Activated gamma-delta T cell (primary cell): ENCODE measurements at places on chromosomes 13 and 19.

GRCh38 chr13:43872181-43872580 lies 7.4 kb downstream of the CCDC122 start:
- DNase-seq, result no peak

GRCh38 chr13:30100226-30100625 lies 207.1 kb downstream of the KATNAL1 start:
- no peak for DNase-seq

DNA sequence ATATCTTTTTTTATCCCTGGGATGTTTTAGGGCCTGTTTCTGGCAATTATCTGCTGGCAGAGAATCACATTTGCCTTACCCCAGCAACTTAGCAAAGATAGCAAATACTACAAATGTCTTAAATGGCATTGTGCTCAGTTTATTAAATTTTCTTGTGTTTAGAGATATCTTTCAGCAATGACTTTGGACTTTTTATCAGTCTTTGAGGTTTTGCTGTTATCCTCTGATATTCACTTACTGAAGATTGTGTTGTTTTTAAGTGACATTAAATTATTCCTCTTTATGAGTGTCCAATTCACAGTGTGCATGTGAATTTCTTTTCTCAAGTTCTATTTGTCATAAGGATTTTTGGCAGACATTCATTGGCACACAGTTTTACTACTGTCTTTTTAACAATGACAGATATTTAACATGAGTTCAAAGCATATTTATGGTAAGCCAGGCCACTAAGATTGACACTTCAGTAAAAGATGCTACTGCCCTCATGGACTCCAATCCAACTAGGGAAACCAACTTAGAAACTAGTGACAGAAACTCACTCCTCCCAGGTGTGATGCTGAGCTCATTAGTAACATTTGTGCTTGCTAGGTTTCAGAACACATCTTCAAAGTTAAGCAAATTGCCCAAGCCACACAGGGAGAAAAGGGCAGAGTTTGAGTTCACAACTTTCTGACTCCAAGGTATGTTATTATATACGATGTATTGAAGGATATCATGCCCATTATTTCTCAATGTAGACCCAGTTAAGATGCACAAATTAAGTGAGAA lies 481.9 kb downstream of the GPC6 start:
- no peak for DNase-seq

- DNase-seq, result no peak
Measured at GRCh38 chr19:709965-710571, 1.3 kb downstream of the PALM start.

- no peak for DNase-seq
Measured at GRCh38 chr13:51733374-51734298, 70.3 kb downstream of the DHRS12 start.

DNA sequence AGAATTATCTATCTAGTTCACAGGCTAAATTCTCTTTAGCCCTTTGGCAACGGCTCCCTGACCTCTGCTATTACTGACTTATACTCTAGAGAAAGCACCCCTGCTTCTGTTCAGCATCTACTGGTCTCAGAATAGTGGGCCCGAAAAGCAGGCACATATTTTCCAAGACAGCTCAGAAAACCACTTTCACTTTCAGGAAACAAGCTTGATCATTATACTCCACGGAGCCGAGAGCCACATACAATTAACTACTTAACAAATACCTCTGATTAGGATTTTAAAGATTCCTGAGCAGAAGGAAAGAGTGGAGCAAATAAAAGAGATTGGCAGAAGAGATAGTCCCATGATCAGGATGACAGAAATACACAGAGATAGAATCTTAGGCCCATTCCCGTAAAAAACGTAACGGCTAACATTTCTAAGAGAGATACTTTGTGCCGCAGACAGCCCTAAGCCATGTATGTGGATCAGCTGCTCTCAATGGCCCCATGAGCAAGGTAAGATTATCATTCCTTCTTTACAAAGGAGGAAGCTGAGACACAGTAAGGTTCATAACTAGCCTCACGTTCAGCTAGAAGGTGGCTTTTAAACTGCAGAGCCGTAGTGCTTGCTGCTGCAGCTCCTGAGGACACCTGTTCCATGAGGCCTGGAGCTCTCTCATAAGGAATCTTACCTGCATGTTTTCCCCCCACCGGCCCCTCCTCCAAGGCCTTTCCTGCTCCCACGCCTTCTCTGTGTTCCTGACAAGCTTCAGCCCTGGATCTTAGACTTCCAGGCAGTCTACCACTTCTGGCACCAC lies 227.2 kb downstream of the FOXO1 start:
- DNase-seq, result no peak

- DNase-seq, result no peak
Measured at GRCh38 chr13:111275995-111276618, 44.3 kb upstream of the TEX29 start.

DNA sequence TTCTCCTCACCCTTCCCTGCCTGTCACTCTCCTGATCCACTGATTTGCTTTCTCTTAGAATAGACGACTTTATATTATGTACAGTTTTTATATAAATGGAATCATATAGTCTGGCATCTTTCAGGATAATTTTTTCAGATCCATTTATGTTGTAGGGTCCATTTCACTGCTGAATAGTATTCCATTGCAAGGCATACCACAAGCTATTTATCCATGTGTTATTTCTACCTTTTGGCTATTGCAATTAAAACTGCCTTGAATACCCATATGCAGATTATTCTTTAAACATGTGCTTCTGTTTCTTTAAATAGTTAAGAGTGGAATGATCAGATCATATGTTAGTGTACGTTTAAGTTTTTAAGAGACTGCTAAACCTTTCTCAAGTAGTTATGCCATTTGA lies 17.8 kb upstream of the ZNF177 start:
- no peak for DNase-seq

DNA sequence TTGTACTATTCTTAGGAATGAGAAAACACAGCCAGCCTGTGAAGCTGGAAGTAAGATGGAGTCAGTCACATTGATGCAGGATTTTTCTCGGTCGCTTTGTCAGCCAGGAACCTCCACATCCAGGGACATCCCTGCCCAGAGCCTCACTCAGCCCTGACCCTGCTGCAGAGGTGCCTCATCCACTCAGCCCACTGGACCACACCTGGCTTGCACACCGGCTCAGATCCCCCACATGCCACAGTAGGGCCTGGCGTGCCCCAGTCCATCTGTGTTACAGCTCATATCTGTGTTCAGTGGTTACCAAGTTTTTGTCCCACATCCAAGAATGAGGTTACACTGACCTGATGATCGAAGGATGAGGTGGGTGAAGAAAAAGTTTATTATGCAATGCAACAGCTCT lies 1315.4 kb downstream of the SLITRK1 start:
- DNase-seq, result no peak

DNA sequence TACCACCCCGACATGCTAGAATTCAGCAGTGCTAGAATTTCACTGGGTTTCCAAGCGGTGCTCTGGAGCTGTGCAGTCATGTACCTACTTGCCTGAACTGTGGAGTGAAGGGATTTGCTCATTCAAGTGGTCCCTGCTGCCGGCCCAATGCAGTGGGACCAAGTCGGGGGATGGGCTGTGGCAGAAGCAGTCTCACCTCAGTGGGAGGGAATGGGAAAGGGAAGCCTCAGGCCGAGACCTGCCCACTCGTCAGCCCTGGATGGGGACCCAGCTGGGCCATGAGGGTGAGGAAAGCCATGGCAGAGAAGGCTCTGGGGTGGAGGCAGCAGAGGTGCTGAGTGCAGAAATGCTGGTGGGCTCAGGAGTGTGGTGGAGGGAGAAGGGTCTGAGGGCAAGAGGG lies 14.9 kb downstream of the KLHL26 start:
- DNase-seq, result no peak

DNA sequence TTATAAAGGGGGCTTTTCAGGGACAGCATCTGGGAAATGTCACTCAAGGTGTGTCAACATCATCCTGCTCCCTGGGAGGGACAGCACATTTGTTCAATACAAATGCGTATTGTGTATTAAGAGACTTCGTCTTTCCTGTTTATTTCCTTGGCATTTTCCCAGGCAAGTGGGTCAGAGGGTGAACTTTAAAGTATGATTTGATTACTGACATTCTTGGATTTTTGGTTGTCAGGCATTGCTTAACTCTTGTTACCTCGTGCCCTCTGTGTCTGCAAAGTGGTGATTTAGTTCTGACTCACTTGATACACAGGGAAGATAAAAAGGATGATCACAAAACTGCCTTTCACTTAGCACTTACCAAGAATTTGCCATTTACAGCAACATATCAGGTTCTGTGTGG lies 292.7 kb downstream of the SUCLA2 start:
- no peak for DNase-seq

GRCh38 chr19:10831987-10832938 lies 3.7 kb downstream of the TMED1 start:
- DNase-seq, result no peak

DNA sequence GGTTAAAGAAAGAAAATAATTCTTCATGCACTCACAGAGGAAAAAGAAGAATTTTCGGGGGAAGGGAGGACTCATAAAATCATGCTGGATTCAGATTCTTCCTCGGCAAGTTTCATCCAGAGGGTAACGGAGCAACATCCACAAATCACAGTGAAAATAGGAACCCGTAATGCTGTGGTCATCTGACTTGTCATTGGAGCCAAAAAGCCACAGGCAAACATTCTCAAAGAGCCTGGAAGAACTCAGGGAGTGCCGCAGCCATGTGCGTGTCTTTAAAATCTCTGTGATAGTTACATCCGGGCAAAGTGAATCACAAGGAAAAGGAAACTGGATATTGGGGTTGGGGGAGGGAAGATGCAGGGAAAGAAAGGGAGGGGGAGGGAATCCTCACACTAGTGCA lies 33.0 kb upstream of the VSTM2B start:
- DNase-seq, result no peak

GRCh38 chr13:22506096-22506691 lies 674.6 kb upstream of the SGCG start:
- DNase-seq, result no peak
